ENCODE measurements at places on chromosomes 7 and 10.

DNA sequence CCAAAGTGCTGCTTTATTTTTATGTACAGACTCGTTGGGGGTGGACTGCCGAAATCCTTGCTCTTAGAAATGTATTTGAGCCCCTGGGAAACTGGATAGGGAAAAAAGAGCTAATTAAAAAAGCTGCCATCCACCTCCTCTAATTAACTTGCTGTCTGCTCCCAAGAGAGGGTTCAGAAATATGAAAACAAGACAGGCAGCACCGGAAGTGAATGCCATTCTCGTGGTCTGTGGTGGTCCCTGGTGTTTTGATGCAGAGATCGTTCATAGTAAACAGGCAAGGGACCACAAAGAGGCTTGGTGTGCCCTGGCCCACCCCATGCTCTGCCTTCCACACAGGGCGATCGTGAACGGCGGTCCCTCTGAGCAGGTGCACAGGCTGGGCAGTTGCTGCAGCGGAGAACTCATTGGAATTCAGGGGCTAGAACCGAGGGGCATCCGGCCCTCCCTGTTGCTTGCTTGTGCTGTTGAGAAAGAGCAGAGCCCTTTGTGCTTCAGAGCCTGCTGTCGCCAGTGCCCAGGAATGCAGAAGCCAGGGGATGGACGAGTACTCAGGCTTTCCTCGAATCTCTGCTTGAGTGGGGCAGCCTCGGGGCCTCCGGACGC is 79.1 kb upstream of the BTBD16 start:
- DNase-seq, result peak; percentile 48

- DNase-seq, result no peak
These were observed 124.3 kb upstream of the PPP2R2D start for GRCh38 chr10:131776496-131776895.

DNA sequence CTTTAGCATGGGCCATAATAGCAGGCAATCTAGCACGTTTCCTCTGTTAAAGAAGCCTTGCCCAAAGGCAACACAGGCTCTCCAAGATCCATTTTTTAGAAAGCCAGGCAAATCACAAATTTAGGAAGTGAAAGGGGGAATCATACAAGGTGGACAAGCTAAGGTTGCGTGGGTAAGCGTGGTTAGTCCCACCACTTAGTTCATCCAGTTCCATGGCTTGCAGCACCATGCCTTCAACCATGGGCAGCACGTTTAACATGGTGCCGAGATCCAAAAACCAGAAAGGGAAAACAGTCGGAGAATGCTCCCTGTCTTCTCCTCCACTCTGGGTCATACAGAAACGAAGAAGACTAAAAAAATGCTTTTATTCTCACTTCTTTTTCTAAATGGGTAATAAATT is 234.4 kb upstream of the IMMP2L start:
- peak; percentile 23 for DNase-seq

- DNase-seq, result no peak
These were observed 17.6 kb downstream of the ANXA11 start for GRCh38 chr10:80187465-80188409.

DNA sequence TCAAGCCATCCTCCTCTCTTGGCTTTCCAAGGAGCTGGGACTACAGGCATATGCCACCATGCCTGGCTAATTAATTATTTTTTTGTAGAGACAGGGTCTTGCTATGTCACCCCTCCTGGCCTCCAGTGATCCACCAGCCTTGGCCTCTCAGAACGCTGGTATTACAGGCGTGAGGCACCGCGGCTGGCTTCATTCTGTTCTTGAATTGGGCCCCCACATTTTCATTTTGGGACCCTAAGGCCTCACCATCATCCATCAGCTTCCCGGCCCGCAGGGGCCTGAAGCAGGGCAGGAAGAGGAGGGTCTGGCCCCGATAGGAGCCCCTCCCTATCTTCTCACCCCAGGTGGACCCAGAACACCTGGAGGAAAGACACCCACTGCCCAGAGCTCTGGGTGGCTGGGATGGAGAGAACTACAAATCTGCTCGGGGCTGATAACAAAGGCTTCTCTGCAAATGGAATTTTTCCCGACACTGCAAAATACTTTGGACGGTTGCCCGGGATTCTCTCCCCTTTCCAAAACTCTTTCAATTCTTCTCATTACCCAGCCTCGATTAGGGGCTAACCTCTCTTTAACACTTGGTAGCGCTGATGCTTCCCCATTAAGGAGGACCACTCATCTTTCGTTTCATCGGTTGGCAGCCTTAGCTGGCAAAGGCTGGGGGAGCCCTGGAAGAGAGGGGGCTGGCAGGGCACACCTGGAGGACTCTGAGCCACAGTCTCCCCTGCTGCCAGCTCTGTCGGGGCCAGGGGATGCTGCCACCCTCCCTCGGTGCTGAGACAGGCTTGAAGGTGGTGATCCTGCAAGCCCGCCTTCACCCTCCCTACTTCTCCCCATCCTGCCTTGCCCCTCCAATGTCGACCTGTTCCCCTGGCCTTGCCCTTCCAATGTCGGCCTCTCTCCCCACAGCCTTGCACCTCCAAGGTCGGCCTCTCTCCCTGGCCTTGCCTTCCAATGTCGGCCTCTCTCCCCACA is 81.0 kb upstream of the GNA12 start:
- no peak for DNase-seq

DNA sequence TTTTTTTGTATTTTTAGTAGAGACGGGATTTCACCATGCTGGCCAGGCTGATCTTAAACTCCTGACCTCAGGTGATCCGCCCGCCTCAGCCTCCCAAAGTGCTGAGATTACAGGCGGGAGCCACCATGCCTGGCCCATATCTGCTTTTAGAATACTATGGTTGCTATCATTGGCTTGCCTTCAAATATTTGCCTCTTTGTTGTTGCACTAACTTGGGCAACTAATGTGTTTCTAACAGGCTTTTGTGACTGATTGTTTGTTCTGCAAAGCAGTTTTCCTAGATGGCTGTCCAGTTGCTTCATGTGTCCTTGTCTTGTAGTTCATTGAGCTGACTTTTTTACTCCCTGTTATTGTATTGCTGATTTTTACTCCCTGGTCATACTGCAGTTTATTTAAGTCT is 9.7 kb downstream of the VDAC2 start:
- no peak for DNase-seq

DNA sequence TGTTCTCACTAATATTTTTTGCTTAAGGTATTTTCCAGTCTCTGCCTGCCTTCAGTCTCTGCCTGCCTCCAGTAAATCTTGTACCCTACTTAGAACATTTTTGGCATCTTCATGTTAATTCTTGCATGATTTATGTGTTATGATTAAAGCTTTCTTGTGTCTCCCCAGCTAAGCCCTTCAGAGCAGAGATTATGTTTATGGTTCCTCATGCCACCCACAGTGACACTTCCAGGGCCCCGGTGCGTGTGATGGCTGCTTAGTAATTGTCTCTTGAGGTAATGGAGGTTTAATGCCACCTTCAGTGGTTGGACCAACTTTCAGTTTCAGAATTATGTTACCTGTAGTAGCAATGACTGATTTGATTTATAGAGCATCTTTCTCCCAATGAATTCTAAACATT is 70.6 kb upstream of the MET start:
- no peak for DNase-seq

- no peak for DNase-seq
These were observed 6.1 kb upstream of the SH3PXD2A start for GRCh38 chr10:103861505-103861904.

DNA sequence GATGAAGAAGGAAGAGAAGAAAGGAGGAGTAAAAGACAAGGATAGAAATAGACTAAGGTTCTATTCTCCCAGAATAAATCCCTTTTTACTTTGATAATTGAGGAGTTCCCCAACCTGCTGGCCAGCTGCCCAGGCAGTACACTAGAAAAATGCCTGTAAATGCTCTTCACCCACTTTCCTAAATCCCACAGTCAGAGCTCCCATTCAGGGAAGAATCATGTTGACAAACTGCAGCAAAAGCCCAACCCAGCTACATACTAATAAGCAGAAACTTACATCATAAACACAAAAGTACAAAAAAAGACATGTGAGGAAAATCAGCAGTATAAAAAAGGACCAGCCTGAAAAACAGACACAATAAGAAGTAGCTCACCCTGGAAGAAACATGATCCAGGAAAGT is 15.8 kb upstream of the KDM7A start:
- DNase-seq, result no peak

GRCh38 chr10:98920360-98920759 is 315.3 kb downstream of the HPSE2 start:
- DNase-seq, result no peak

GRCh38 chr7:135670179-135670578 is 7.9 kb downstream of the STMP1 start:
- no peak for DNase-seq

- DNase-seq, result peak; percentile 53
These were observed 228.1 kb upstream of the PFKP start for GRCh38 chr10:2839081-2839725.

DNA sequence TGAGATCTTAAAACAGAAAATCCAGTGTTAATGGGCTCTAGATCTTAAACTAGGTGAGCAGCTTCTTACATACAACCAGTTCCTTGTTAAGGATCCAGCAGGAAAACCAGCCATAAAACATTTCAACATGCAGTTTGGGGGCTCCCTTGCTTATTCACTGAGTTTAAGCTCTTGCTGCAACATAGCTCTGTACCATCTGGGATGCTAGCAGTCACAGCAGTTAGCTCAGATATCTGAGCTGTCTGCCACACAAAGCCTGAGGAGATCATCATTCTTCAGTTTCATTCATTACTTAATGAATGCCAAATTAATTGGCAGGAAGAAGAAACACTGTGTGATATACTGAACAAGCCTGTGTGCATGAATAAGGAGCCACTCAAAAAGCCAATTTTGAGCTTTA is 62.8 kb downstream of the PODXL start:
- no peak for DNase-seq

- DNase-seq, result peak; percentile 19
These were observed 45.2 kb upstream of the TMEM213 start for GRCh38 chr7:138752518-138753149.

DNA sequence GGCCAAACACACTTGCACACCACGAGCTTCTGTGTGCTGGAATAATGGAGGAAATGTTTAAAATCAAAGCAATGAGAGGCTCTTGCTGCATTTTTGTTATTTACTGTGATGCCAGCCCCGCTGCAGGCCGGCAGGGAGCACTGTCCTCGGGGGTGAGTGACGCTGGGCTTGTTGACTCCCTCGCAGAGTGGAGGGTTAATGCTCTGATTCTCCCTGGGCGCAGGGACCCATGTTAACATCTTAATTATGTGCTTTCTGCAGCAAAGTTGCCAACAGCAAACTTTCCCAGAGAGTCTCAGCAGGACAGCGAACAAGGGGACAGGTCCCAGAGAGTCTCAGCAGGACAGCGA is 22.9 kb downstream of the SCART1 start:
- DNase-seq, result no peak

- DNase-seq, result peak; percentile 5
These were observed 7.9 kb downstream of the CALML3 start for GRCh38 chr10:5532618-5533097.

- DNase-seq, result no peak
These were observed 43.9 kb downstream of the HBP1 start for GRCh38 chr7:107212725-107213124.
